Activated T-helper 2 cell treated with anti-CD3 and anti-CD28 coated beads, Interferon-gamma antibody, Interleukin-2, Interleukin-4, amounts not matched to agents 10 μg/mL and 5 μg/mL and 100 μg/mL, durations not matched to agents 14 hours and 24 hours and 36 hours (primary cell): ENCODE measurements at places on chromosomes 7 and 10. TPM values are rescaled to one million over a fixed set of nuclear protein-coding genes. Genes with fewer than 3 reads are reported as not detected.

Gene LRMDA
- total RNA-seq = not detected in 2 replicates

DNA sequence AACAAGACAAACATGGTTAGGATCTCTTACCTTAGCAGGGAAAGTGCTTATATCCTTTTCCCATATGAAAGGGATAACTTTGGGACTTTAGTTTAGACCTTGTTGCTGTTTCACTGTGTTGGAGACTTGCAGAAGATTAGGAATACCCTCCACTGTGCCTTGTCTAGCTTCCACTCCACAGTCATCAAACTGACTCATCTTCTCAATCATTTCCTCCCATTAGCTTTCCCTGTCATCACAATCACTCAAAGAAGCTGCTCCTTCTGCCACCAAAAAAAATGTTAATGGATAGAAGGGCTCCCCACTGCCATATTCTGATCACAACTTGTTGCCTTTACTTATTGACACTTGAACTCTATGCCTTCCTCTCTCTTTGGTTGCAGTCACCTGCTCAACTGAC lies 16.8 kb downstream of the GNG11 start:
- H3K4me3 ChIP-seq = no peak overlapping the region
- H3K4me1 ChIP-seq = no peaks in the 10 kb centered on the region
- peaks cover 14% of the 10 kb centered on the region for H3K27me3 ChIP-seq
- no peak for DNase-seq

- no peaks in the 10 kb centered on the region for H3K36me3 ChIP-seq
- no peak overlapping the region for H3K27ac ChIP-seq
- no peaks in the 10 kb centered on the region for H3K27me3 ChIP-seq
- H3K4me3 ChIP-seq = no peak overlapping the region
- DNase-seq = no peak
- H3K4me1 ChIP-seq = no peaks in the 10 kb centered on the region
Observed at GRCh38 chr7:82335927-82336326, 107.7 kb downstream of the CACNA2D1 start.

GRCh38 chr10:23192712-23193434 lies 761 bp downstream of the PTF1A start:
- no peaks in the 10 kb centered on the region for H3K36me3 ChIP-seq
- H3K27ac ChIP-seq = no peak overlapping the region
- no peak overlapping the region for H3K4me3 ChIP-seq
- DNase-seq = no peak

DNA sequence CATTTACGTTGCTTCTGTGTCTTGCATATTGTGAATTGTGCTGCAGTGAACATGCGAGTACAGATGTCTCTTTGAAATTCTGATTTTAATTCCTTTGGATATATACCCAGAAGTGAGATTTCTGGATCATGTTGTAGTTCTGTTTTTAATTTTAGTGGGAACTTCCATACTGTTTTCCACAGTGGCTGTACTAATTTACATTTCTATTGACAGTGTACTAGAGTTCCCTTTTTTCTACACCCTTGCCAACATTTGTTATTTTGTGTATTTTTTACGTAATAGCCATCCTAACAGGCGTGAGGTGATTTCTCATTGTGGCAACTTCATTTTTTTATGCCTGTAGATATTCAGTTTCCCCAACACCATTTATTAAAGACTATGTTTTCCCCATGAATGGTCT lies 144.7 kb upstream of the INHBA start:
- H3K27ac ChIP-seq = no peak overlapping the region
- H3K4me1 ChIP-seq = peaks cover 8% of the 10 kb centered on the region
- H3K4me3 ChIP-seq = no peak overlapping the region
- peaks cover 6% of the 10 kb centered on the region for H3K36me3 ChIP-seq

GRCh38 chr7:157054927-157055326 lies 44.5 kb upstream of the MNX1 start:
- H3K4me3 ChIP-seq = no peak overlapping the region
- H3K27me3 ChIP-seq = peaks cover 7% of the 10 kb centered on the region
- no peak for DNase-seq
- no peaks in the 10 kb centered on the region for H3K36me3 ChIP-seq
